ENCODE measurements at places on chromosomes 3 and 15.
A peak's percentile ranks its signal among the peaks of the same experiment; 100 is the strongest.

DNA sequence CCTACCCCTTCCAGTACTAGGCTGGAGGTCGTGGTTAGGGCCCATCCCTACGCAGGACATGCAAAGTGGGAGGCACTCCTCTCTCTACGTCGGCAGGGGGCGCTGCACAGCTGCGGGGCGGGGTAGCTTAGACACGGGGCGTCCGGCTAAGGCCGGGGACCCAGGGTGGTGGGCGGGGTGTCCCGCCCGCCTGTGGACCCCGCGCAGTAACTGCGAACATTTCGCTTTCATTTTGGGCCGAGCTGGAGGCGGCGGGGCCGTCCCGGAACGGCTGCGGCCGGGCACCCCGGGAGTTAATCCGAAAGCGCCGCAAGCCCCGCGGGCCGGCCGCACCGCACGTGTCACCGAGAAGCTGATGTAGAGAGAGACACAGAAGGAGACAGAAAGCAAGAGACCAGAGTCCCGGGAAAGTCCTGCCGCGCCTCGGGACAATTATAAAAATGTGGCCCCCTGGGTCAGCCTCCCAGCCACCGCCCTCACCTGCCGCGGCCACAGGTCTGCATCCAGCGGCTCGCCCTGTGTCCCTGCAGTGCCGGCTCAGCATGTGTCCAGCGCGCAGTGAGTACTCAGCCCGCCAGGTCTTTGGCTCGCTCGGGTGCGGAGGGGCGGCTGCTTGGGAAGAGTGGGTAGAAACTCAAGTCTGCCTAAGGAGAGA, at the start of gene IL12A:
IL12A (plus strand) TSS at position 219 of the 655 bp plus-strand sequence.
- DNase-seq: no peak

DNA sequence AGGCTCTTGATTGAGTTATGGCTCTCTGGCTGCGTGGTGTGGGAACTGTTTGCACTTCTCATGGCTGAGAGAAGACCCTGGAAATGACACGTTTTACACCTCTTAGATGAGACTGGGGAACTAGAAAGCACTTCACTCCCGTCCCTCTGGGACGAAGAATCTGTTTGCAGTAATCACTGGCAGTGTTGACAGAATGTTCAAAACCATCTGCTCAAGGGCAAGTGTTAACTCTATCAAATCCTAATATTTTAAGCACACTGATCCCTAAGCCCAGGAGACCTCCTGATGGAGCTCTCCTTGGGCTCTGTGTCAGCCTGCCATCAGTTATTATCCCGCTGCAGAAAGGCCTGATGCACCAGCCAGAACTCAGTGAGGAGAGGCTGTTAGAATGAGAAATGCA, 323.8 kb upstream of the DNAJC19 start:
- no peak for DNase-seq

GRCh38 chr3:54206874-54207273, 84.5 kb downstream of the CACNA2D3 start:
- DNase-seq: no peak

DNA sequence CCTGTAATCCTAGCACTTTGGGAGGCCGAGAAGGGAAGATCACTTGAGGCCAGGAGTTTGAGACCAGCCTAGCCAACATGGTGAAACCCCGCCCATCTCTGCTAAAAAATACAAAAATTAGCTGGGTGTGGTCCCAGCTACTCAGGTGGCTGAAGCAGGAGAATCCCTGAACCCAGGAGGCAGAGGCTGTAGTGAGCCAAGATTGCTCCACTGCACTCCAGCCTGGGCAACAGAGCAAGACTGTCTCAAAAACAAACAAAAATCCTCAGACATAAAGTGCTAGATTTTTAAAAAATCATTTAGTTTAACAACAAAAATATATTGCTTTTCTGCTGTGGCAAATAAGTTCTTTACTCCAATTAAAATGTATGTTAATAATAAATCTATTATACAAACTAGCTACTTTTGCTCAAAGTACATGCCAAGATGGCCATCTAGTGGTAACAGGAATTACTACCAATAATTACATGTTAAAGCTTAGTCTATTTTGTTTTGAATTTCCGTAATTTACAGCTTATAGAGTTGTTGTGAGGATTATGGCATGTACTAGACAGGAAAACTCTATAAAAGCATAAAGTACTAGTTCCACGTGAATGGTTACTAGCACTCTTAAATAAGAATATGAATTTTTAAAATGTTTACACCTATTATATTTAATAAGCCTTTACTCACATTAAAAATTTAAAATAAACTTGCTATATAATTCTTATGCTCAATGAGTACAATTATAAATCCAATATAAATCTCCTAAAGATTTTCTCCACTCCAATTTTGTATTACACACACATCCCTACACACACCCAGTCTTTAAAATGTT, 39.0 kb downstream of the GABPB1 start:
- peak; percentile 52 for DNase-seq

GRCh38 chr3:64048631-64049061, 25.4 kb upstream of the PSMD6 start:
- DNase-seq: no peak
